ENCODE measurements at places on chromosomes 7 and 10. TPM values are rescaled to one million over a fixed set of nuclear protein-coding genes. Genes with fewer than 3 reads are reported as not detected.

DNA sequence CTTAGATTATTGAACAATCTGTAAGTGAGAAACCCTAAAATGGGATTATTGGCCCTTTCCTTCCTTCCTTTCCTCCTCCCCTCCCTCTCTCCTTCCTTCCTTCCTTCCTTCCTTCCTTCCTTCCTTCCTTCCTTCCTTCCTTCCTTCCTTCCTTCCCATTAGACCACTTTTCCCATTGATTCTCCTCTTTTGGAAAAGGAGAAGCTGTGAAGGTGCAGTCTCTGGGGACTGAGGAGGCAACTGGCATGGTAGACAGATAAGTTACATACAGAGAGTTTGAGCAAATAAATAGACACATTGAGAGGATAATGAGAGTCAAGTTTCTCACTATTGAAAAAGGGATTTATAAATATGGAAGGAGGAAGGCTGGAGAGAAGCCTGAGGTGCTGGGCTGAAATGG is 45.0 kb upstream of the CCDC7 start:
- DNase-seq = no peak

- peak; percentile 12 for DNase-seq
These were observed 907 bp upstream of the IFRD1 start for GRCh38 chr7:112449353-112449752.

The CDC14C gene
- total RNA-seq = not detected

DNA sequence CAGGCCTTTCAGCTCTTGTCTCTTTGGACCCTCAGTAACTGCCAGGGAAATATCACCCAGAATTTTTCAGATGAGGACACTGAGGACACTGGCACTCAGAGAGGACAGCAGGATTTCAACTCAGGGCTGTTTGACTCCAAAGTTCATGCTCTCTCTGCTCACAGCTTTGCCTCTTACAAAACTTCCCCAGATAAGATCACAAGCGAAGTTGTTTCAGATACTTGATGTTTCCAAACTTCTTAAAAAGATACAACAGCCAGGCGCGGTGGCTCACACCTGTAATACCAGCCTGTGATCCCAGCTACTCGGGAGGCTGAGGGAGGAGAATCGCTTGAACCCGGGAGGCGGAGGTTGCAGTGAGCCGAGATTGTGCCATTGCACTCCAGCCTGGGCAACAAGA is 32.4 kb upstream of the ZRANB1 start:
- no peak for DNase-seq

GRCh38 chr7:25402532-25402931 is 174.2 kb upstream of the NPVF start:
- no peak for DNase-seq

The LIMK1 gene
- total RNA-seq = 11.3 TPM

- DNase-seq = peak; percentile 96
These were observed 694 bp downstream of the COL1A2 start for GRCh38 chr7:94395141-94396036.

- peak; percentile 65 for DNase-seq
These were observed 239.2 kb upstream of the AKR1E2 start for GRCh38 chr10:4586776-4587175.

DNA sequence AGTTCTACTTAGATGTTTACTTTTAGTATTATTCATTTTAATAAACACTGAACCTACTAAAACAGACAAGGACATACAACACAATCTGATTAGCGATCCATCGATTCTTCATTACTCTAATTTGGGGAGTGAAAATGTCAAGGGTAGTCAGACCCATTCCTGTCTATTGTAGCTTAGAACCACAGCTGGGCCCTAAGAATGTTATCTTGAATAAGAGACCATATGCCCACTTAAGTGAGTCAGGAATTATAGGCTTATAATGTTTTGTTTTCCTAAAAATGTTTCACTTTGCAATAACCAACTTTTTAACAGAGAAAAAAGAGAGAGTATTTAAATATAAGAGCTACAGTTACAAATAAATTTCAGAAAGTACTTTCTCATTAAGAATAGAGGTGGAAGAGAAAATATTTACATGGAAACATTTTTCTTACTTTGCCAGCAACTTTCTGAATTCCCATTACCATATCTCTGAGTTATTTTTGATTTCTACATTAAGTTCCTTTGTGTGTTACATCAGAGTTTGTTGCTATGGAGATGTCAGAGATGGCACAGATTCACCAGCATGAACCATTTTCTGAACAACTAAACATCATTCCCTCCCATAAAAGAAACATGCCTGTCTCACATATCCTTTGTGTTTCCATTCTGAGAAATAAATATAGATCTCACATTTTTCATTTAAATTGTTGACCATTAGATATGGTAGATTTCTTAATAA is 75.4 kb upstream of the SLC13A1 start:
- DNase-seq = peak; percentile 31

The ANTXRL gene
- not detected for total RNA-seq

DNA sequence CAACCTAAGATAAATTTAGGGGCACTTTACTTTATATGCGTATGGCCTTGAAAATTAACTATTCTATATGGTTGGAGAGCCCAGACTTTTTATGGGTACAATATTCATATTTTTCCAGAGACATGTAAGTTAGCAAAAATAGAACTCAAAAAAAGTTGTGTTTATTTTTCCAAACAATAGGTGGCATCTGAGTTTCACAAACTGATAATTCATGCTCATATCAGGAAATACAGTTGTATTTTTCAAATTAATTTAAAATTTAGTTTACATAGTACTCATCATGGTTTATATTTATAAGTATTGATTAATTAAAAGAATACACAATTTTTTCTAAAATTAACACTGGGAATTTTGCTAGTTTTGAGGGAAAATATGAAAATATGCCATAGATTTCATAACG is 34.6 kb downstream of the ANKRD7 start:
- DNase-seq = no peak

The STEAP1B gene
- total RNA-seq = 3.0 TPM

GRCh38 chr7:75950111-75950681 is 35.2 kb downstream of the POR start:
- no peak for DNase-seq

GRCh38 chr7:139730746-139731612 is 46.8 kb downstream of the HIPK2 start:
- no peak for DNase-seq

GRCh38 chr7:5477723-5478531 is 54.3 kb upstream of the TNRC18 start:
- peak; percentile 51 for DNase-seq

The DNAJB6 gene
- total RNA-seq = 147 TPM

The GARIN1A gene
- total RNA-seq = 0.10 TPM

GRCh38 chr7:111107579-111107978 is 16.7 kb downstream of the LRRN3 start:
- no peak for DNase-seq

The RBM20 gene
- 18.4 TPM for total RNA-seq

The ATG9B gene
- 25.8 TPM for total RNA-seq

DNA sequence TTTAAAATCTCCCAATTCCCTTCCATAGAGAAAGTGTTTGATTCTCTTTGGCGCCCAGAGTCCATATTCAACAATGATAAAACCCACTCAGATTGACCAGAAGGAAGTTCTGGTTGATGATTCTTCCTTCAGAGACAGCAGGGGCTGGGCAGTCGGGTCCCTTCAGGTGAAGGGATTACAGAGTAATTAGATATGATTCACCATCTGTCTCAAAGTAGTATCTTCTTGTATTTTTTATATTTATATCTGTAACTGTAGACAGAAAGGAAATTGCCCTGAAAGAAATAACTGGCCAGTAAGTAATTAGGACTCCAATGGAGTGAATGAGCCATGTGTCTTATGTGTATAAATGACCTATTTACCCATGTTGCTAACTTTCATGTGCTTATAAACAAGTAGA is 156.0 kb downstream of the PLCE1 start:
- no peak for DNase-seq

GRCh38 chr7:78323118-78323517 is 524.5 kb downstream of the PHTF2 start:
- DNase-seq = no peak

The ASZ1 gene
- not detected for total RNA-seq

The ACTL6B gene
- total RNA-seq = not detected

The CYP2C9 gene
- 12.3 TPM for total RNA-seq

DNA sequence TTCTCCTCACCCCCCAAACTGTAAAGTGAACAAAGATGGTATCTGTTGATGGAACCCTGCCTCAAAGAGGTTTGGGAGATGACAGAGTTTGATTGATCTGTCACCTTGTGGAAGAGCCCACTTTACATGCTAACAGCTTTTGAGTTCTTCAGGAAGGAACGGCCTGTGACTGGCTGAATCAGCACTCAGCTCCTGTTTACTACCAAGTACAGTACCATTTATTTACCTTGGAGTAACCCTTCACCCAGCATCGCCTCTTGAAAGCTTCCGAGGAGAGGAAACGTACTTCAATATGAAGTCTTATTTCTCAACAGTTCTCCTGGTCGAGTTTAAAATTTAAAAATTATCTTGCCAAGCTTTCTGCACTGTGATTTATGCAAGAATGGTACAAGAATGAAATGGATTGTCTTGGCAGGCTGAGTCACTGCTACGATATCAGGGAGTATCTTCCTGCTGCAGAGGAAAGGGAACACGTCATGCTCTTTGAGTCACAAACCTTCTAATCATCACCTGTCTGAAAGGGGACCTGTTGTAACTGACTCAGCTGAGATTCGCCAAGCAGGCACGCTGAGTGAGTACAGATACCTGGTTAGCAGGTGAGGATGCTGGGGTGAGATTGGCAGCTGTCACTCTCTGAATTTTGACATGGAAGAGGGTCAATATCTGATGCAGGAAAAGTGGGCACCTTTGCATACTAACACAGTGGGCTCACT is 30.1 kb downstream of the KLF6 start:
- no peak for DNase-seq

DNA sequence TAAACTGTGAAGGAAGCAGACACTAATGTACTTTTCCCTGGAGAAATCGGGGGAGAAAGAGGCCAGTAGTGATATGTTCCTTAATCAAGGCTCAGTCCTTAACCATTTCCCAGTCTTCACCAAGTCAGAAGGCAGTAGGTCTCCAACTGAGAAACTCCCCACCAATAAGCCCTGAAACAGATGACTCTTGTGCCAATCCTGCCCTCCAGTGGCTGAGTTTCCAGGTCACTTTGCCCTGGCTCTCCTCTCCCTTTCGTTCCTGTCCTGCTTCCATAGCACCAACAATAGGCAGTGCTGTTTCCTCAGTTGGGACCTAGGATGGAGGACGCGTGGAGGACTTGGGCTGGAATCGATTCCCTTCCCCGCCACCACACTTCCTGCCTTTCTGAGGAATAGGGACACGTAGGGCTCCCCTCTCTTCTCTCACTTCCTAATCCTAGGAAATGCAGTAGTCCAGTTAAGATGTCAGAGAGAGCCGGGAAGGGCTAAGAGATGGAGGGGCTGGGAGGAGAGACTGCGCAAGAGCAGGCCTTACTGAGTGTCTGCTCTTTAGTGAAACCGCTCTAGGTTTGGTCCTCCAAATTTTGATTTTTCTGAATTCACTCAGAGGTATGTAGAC is 23.4 kb downstream of the ATOH7 start:
- DNase-seq = peak; percentile 61

The SLC26A5 gene
- total RNA-seq = 0.21 TPM

GRCh38 chr10:103661198-103661950 is 167.9 kb downstream of the NEURL1 start:
- DNase-seq = peak; percentile 97

DNA sequence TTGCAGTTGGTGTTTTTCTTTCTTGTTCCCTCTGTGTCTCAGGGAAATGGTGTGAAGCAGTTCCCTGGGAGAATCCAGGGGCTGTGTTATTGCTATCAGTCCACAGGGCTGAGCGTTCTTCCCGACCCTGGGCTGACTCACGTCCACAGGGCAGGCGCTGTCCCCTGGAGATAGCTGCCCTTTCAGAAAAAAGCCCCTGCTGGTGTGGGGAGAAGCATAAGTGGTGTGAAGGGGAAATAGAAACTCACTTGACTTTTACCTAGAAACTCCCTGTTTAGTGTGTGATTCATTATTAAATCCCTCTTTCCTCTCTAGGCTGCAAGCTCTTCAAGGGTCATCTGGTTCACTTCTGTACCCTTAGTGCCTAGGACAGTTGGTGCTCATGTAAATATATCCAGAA is 63.3 kb upstream of the SMNDC1 start:
- no peak for DNase-seq

GRCh38 chr7:133771788-133772419 is 355.2 kb upstream of the LRGUK start:
- DNase-seq = peak; percentile 14

GRCh38 chr10:102467318-102467717 is 16.0 kb upstream of the C10orf95 start:
- DNase-seq = no peak

The NPFFR1 gene
- total RNA-seq = not detected

The KIAA1549 gene
- total RNA-seq = 5.8 TPM

- DNase-seq = no peak
These were observed 39.1 kb downstream of the LRRC20 start for GRCh38 chr10:70343312-70343711.

DNA sequence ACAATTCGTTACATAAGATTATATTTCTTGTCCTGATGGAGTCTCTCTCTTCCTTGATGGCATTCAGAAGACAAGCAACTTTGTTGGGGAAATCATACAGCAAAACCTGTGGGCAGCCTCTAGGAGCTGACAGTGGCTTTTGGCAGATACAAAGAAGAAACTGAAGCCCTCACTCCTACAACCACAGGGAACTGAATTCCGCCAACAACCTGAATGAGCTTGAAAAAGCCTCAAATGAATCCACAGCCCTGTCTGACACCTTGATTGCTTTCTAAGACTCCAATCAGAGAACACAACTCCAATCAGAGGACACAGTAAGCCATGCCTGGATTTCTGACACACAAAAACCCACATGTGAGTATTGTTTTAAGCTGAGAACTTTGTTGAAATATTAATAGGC is 576.8 kb upstream of the LRRTM3 start:
- no peak for DNase-seq

GRCh38 chr7:83161186-83161585 is 1.5 kb downstream of the PCLO start:
- peak; percentile 12 for DNase-seq

- DNase-seq = peak; percentile 42
These were observed 24.2 kb downstream of the IFIT3 start for GRCh38 chr10:89351780-89352597.

- DNase-seq = no peak
These were observed 188.6 kb downstream of the CUX1 start for GRCh38 chr7:102005933-102006480.

The URGCP gene
- total RNA-seq = 32.5 TPM

DNA sequence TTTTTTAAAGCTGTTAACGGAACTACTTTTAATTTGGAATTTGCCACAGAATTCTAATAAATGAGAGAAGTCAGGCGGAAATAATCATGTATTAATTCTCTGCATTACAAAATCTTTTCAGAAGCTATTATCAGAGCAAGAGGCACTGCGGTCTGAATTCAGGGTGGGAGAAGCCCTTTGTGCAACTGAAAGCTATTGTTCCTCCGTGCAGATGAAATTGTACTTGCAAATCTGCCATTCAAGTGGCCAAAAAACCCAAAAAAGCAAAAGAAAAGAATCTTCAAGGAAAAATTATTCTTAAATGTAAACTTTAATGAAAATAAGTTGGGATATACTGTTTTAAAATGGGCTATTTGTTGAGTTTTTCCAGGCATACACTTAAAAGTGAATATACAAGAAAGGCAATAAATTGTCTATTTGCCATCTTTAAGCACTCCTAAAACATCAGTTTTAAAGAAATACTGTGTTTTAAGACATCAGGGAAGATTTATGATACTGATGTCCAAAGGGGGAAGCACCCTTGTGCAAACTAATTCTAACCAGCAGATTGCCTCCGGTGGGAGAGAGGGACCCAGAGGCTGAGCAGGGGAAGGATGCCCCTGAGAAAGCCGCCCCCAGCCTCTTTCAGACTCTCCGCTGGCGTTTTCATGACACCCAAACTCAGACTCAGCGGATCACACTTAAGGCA is 351.2 kb downstream of the DNAJB6 start:
- no peak for DNase-seq

- DNase-seq = peak; percentile 69
These were observed 65.5 kb upstream of the SH2B2 start for GRCh38 chr7:102220960-102221800.

Measured in tongue (tissue), 3 donors.